ENCODE measurements at places on chromosomes 11 and 22.
A peak's percentile ranks its signal among the peaks of the same experiment; 100 is the strongest.

DNA sequence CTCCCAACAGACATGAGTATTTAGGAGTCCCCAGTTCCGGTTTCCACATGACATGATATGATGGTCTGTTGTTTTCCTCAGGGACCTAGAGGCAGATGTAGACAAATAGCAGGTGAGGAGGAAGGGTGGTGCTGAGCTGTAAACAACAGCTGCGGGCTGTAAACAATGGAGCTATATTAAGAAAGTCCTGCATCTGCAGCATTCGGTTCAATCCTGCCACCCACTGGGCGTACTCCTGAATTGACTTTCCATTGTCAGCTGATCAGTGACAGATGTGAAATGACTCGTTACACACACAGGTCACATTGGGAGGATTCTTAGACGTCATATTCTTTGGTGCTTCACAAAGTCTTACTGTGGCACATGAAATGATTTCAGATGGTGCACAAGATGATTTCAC is 26.8 kb upstream of the RAG1 start:
- no peak for DNase-seq

DNA sequence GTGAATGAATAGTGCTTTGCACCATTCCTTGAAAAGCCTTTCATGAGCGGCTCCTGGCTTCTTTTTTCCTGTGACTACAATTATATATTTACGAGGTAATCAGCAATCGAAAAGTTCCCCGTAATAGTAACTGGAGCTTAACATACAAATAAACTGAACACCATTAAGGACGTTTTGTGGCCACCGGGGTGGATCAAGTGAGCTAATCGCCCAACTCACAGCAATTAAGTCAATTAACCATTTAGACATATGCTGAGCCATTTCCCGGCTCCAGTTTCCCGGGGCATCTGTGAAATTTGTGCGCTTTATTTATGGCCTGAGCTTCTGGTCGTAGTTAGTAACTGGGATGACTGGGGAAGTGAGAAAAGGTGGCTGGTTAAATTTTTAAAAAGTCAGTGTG is 465.2 kb downstream of the MIAT start:
- no peak for DNase-seq

GRCh38 chr22:46674906-46675305 is 54.7 kb downstream of the GRAMD4 start:
- DNase-seq: no peak

DNA sequence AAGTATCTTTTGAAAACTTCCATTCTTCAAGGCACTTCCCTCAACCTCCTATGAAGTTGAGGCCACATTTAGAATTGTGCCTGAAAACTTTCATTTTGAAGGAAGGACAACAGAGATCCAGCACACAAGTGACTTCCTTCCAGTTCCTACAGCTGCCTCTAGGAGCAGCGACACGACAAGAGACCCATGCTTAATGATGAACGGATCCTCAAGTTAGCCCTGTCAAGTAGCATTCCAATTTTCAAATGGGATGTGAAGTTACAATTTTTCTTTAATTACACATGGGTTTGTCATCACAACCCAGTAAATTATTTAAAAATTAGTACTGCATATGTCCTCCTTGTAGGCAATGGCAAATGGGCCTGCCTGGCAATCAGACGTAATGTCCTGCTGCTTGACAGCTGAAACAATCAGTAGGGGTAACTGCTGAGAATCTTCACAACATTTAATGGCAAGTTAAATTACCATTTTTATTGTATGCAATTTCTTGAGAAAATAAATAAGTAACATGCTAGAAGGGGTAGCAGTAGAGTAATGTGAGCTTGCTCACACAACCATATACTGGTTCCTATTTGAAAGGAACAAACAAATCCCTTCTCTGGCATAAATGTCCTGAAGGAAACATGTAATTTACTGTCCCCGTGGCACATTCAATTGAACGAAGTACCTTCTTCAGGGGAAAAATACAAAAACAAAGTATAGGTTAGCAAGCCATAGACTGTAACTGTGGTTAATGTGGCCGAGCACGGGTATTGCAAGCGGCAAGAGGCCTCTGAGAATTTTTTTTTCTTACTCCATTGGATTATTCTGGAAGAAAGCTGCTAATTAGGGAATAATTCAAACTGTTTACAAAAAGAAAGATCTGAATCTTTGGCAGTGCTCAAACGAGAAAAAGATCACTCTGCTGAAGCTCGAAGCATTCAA is 288.3 kb downstream of the CADM1 start:
- no peak for DNase-seq

DNA sequence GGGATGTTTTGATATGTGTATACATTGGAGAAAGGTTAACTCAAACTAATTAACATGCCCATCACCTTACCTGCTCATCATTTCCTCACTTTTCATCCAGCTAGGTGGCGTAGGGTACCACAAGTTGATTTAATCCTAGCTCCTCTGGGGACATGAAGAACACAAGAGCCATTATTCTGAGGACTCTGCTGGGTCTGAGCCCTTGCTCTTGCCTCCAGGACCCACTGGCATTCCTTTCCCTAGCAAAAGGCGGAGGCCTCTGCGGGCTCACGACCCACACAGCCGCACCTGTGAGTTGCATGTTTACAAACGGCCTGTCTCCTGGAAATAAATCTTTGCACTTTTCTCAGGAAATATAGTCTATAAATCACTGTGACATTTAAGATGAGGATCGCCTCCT is 871.9 kb downstream of the TBC1D22A start:
- DNase-seq: no peak

GRCh38 chr22:41781507-41781906 is 19.0 kb upstream of the CCDC134 start:
- no peak for DNase-seq

DNA sequence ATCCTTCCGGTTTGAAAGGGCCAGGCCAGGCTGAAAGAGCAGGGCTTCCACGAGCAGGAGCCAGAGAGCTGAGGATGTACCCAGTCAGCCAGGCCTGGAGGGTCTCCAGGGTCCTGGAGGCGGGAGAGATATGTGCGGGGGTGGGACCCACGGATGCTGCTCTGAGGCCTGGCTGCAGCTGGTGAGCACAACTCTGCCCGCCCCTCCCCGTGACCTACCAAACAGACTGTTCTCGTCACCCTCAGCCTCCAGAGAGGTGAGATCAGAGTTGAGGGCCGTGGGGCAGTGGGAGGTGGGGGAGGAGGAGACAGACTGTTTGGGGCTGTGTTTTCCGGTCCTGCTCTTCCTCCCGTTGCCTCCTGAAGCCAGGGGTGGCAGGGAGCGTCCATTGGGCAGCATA is 42.2 kb downstream of the TRIOBP start:
- no peak for DNase-seq

- DNase-seq: no peak
Measured at GRCh38 chr11:101863361-101863760, 51.4 kb upstream of the CEP126 start.

GRCh38 chr11:12239804-12240371 is 129.5 kb downstream of the MICAL2 start:
- DNase-seq: no peak

- DNase-seq: no peak
Measured at GRCh38 chr11:824292-824880, 3.3 kb upstream of the CRACR2B start.

DNA sequence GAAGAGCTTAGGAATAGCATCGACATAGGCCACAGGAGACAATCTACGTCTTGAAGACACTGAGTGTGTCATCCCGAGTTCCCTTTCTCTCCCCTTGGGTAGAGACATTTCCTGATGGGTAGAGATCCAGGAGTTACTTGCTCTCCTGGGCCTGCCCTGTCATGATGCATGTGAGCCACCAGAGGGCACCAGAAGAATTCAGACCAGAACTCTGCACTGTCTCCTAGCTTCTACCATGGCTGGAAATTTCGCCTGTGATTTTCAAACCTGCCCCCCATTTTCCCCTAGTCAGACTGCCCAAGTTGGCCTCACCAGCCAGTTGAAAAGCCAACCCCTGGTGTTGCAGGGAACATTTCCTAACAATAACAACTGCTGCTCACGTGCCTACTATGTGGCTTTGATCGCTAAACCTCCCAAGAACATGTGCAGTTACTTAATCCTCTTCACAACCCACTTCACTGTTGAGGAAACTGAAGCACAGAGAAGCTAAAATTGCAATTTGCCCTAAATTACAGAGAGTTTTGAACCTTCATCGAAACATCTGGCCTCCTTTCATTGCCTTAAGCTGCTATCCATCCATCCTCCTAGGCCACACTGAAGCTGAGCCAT is 47.2 kb downstream of the C11orf58 start:
- peak; percentile 25 for DNase-seq

DNA sequence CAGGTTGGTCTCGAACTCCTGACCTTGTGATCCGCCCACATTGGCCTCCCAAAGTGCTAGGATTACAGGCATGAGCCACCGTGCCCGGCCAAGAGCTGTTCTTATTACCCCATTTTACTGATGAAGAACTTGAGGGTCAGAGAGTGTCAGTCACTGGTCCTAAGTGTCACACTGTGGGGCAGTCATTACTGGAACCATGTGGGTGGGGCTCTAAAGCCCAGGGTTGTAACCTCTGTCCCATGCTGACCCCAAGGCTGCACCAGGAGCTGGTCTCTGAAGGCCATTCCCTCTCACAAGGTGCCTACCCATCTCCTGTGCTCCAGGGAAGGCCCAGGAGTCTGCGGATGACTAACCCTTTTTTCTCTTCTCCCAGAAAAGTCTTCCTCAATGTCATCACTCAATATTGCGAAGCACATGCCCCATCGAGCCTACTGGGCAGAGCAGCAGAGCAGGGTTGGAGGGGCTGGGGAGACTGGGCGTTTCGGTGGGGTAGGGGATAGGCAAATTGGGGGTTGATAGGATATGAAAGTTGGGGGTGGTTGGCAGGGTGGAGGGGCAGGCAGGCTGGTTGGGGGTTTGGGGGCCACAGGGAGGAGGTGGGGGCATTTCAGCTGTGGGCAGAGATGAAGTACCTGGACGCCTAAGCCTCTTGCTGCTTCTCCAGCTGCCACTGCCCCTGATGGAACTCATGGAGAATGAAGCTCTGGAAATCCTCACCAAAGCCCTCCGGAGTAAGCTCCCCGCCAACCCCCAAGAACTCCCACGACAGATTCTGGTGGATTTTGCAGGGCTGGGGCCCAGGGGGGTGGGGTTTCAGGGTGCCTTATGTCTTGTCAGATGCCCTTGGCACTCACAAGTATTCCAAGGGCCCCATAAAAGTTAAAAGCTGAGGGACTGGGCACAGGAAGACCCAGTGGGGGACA is 2.0 kb upstream of the ESRRA start:
- DNase-seq: no peak

GRCh38 chr11:65925397-65925796 is 6.2 kb downstream of the DRAP1 start:
- no peak for DNase-seq

GRCh38 chr11:111376181-111376871 is 2.7 kb downstream of the POU2AF1 start:
- no peak for DNase-seq

DNA sequence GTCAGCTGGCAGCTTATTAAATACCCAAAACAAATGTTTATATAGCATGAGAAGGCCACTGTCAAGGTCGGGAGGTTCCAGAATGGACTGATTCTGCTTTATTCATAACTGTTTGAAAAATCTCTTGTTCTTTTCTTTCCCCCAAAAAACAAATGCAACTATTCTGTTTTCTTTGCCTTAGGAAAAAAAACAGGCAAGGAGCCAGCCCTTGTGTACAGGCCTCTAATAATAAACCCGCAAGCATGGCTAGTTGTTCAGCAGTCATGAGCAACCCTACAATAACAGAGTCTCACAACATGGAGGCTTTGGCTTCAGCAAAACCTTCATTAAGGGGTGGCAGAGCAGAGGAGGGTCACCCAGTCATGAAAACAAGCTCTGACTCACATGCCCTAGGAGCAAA is 191.7 kb downstream of the KIRREL3 start:
- no peak for DNase-seq

DNA sequence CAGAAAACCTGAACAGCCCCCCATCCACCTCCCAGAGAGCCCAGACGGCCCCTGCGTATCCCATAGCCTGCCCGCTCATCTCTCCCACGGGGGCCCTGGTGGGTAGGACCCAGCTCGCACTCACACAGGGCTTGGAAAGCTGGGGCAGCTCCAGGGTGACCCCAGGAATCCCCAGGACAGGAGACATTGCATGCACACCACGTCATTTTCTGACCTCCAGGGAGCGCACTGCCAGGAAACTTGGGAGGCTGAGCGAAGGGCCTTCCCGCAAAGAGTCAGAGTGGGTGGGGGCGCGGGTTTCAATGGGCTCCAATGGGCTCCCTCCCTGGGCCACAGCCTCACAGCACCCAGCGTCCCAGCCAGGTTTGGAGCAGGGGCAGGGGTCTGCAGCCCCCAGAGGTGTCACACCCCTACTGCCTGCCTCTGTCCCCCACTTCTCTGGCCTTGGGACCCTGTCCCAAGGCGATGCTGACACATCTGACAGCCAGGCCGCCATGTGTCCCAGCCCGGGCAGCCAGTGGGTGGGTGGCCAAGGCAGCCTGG is 8.2 kb upstream of the SYT8 start:
- no peak for DNase-seq

DNA sequence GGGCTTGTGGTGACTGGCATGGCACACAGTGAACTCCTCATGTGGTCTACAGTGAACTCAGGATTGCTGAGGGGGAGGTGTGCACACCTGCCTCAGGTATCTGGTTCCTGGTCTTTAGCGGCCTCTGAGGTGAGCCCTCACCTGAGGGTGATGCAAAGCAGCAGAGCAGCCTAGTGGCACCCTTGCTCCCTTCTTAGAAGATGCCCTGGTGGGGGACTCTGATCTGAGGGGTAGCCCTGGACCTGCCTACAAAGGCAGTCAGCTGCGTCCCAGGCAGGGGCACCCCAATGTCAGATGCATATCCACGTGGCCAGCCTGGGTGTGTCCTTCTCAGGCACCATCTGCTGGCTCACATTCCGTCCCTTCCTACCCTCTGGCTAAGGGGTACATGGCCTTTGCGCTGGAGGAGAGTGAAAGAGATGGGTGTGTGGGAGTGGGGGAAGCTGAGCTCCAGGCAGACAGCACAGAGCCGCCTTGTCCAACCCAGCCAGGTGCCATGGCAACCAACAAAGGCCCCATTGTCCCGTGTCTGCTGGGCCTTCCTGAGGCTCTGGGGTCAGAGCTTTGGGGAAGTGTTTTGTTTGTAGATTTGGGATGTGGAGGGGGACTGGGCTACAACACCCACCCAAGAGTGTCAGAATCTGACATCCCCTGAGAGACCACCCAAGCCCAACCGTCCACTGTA is 5.8 kb downstream of the PLEKHB1 start:
- no peak for DNase-seq

GRCh38 chr11:6452219-6452618 is 11.4 kb upstream of the HPX start:
- DNase-seq: no peak
